HS-27A (cell line): ENCODE measurements at places on chromosomes 12 and 14.

- DNase-seq = no peak
Observed at GRCh38 chr12:26157001-26157400, 32.2 kb upstream of the BHLHE41 start.

DNA sequence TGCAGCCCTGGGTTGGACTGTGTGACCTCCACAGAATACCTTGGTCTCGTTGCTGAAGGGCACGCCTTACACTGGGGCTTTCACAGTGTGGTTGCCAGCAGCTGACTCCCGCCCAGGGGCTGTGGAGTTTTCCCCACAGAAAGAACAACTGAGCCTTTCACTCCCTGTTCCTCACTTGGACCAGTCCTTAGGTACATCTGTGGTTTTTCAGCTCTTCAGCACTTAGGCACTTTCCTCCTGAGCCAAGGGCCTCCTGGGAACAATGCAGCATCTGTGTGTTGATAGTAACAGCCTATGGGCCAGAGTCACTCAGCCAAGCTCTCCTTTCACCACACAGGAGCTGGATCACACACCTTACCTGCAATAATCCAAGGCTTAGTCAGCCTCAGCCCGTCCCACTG, 25.0 kb downstream of the ERP27 start:
- DNase-seq = no peak

DNA sequence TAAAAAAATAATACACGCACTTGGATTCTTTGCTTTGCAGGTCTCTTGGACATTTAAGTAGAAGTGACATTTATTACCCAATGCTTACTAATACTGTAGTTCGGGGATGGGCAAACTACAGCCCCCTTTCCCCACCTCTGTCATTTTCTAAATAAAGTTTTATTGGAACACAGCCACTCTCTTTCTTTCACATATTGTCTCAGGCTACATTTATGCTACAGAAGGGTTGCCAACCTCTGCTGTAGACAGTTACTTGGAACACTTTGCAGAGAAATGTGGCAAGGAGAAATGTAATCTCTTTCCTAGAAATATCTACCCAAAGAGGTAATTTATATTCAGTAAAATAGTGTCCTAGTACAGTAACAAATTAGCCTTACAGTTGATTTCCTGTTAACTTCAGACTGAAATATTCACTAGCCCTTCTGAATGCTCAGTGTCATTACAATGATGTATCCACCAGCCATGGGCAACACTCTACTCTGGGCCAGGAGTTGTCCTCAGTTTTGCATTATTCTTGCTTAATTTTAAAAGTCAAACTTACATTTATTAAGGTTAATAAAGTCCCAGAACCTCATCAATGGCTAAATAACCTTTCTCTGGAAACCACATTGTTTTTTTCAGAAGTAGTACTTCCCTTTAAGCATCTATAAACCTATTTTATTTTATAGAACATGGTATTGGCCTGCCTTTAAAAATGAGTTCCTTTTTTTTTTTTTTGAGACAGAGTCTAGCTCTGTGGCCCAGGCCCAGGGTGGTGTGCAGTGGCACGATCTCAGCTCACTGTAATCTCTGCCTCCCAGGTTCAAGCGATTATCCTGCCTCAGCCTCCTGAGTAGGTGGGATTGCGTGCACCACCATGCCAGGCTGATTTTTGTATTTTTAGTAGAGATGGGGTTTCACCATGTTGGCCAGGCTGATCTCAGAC, 269.6 kb upstream of the AMIGO2 start:
- DNase-seq = no peak

- DNase-seq = no peak
Observed at GRCh38 chr14:91985008-91985407, 37.5 kb upstream of the FBLN5 start.

DNA sequence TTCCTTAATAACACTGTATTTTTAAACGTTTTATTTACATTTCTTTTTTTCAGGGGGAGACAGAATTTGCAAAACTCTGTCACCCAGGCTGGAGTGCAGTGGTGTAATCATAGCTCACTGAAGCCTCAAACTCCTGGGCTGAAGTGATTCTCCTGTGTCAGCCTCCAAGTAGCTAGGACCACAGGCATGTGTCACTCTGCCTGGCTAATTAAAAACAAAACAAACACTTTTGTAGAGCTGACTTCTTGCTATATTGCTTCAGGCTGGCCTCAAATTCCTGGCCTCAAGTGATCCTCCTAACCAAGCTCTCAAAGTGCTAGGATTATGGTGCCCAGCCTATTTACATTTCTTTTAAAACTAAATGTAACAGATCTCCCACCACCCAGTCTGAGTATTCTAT, 12.7 kb downstream of the CPSF6 start:
- no peak for DNase-seq

- no peak for DNase-seq
Observed at GRCh38 chr12:23618718-23619117, 330.8 kb downstream of the SOX5 start.

DNA sequence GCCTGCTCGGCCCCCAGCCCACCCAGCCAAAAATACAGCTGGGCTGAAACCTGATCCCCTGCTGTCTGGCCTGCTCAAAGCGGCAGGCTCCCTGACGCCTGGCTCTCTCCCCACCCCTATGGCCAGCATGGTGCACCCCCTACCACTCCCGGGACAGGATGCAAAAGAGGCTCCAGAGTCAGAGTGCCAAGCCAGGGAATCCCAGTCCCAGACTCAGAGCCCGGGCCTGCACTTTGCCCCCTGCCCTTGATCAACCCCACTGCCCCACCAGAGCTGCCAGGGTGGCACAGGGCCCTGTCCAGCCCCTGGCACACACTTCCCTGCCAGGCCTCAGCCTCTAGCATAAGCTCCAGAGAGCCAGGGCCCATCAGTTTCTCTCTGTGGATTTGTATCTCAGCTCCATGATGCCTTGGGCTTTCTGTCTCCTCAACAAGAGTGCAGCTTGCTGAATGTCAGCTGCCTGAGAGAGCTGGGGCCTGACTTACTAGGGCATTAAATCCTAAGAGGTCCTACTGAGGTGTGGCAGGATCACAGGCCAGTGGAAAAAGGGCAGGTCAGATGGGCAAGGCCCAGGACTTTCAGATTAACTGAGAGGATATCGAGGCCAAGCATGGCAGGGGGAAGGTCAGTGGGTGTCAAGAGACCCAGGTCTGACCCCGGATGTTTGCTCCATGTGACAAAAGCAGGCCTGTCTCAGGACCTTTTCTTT, 13.9 kb downstream of the ACVRL1 start:
- DNase-seq = no peak

GRCh38 chr12:13289653-13290289, 93.2 kb downstream of the EMP1 start:
- DNase-seq = no peak

GRCh38 chr14:57583396-57583795, 89.7 kb upstream of the CCDC198 start:
- no peak for DNase-seq

DNA sequence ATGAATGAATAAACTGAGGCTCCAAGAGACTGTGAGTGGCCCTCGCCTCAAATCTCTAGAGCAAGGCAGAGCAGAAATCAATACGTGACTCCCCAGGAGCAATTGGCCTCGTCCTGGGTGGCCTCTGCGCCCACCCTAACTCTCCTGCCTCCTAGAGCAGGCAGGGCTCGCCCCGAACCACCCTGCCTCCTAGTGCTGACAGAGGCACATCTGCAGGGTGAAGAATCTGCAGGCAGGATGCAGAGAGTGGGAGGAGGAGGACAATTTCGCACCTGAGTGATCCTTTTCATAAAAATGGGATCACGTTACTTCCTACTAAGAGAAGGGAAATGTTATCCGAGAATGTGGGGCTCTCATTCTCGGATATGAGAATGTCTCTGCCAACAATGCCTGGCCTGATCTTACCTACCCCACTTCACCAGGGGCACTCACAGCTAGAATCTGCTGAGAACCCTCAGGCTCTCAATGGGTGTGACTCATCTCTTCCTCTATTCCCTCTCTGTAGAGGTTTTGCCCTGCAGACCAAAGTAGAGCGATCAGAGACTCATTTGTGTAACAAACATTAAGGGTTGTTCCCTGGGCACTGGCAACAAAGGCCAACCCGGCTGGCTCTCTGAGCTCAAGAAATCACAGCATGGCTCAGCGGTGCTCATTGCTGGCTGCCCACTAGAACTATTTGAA, 61.7 kb upstream of the BCL2L14 start:
- no peak for DNase-seq

- DNase-seq = no peak
Observed at GRCh38 chr12:93325855-93326254, 51.9 kb upstream of the NUDT4 start.

DNA sequence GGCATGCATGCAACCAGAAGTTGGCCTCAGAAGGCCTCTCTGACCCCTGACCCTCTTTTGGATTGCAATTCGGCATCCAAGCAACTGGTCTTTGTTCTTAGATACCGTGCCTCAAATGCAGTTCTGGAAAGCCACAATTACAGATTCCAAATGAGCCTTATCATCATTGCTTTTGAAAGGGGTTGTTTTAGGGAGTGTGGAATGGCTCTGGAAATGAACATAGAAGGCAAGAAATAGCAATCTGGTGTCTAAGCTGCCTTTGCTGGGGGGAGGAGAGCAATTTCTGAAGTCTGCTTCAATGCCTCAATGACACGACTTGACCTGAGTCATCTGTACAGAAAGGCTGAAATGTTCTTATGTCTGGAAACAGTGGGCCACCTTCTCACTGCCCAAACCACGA, 250.1 kb downstream of the NUAK1 start:
- no peak for DNase-seq

DNA sequence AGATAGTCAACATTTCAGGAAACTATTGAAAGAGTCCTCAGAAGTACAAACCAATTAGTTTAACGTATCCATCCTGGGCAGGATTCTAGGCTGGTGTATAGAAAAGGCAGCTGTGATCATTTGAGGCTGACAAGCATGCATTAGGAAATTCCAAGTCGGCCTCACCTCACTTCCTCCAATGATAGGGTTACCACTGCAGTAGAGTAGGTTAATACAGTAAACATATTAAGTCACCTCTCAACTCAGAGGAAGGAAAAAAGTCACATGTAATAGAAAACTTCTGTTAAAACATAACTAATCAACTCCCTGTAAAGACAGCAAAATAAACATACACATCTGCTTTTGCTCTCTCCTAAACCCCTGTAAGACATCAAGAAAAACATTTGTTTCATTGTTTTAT, 33.5 kb downstream of the MED13L start:
- DNase-seq = no peak

GRCh38 chr14:21039585-21040369, 2.4 kb upstream of the RNASE7 start:
- no peak for DNase-seq

GRCh38 chr12:54477259-54477658, 3.9 kb upstream of the GTSF1 start:
- no peak for DNase-seq

GRCh38 chr12:53381731-53382630, 2.0 kb downstream of the SP1 start:
- DNase-seq = no peak

DNA sequence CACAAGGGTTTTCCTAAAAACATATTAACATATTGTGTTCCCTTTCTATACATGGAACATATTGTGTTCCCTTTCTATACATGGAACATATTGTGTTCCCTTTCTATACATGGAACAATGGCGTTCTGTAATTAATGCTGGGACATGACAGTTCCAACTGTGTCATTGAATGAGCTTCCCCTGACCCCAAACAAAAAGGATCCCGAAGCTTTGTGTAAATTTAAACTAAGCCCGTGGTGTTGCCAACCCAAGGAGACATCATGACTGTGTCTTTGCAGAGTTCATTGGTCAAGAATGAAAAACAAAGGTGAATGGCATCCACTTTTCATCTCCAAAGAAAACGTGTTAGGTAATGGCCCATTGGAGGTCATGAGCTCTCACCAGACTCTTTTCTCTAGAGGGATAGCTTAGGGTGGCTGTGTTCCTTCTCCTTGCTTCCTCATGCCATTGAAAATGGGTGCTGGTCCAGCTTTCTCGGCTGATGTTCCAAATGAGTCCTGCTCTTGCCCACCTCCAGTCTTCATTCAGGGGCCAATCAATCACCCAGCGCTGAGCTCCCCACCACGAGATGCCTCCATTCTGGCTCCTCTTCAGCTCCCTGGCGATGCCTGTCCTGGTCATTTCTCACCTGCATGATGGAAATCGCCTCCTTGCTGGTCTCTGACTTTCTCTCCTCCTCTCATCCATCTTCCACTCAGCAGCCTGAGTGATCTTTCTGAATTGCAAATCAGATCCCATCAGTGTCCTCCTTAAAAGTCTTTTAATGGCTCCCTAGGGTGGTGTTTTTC, 156.1 kb downstream of the VRK1 start:
- DNase-seq = no peak

GRCh38 chr14:51028851-51029754, 65.8 kb downstream of the TRIM9 start:
- no peak for DNase-seq

GRCh38 chr12:30822385-30823155, 67.8 kb upstream of the CAPRIN2 start:
- no peak for DNase-seq

GRCh38 chr14:47959740-47960139, 284.3 kb upstream of the MDGA2 start:
- no peak for DNase-seq

DNA sequence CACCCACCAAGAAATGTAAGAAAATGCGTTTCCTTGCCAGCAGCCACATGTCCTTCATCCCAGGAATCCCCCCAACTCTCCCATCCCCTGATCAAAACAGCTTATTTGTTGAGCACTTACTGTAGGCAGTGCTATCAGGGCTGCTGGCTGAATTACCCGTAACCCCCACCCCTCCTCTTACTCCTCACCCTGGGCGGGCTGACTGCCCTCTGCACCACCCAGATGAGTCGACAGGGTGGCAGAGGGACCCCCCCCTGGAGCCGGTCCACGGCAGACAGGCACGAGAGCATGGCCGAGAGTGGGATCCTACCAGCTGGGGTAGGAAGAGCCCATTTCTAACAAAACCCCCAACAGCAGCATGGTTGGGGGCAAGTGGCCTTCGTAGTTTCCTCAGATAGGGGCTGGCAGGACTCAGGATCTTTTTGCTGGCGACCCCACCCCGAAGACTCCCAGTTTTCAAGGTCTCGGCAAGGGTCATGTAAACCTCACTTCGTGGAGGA, 1.1 kb upstream of the RHOF start:
- DNase-seq = no peak

DNA sequence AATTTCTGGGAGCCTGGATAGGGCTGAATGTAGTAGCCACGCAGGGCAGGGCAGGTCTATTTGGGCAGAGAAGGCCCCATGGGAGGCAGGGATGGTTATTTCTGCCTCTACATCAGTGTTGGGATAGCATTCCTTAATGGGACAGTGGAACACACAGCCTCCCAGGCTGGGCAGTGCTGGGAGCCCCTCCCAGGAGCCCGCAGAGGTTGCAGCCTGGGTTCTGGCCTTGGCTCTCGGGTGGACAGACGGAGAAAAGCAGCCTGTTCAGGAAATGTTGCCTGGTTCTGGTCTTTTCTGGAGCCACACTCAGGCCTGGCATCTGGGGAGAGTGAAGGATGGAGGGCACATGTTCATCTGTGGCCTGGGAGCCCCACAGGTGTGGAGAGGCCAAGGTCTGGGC, 479 bp upstream of the NOS1 start:
- DNase-seq = no peak
